ENCODE measurements at places on chromosomes 6 and 20. TPM values are rescaled to one million over a fixed set of nuclear protein-coding genes. Genes with fewer than 3 reads are reported as not detected.

RAET1E gene
- not detected for polyA plus RNA-seq

MYBL2 gene
- 1.7 TPM for polyA plus RNA-seq

GJA1 gene
- 261 TPM for polyA plus RNA-seq

NOX3 gene
- not detected for polyA plus RNA-seq

DNAH8 gene
- polyA plus RNA-seq, result not detected

TREML4 gene
- not detected for polyA plus RNA-seq

PRR3 gene
- polyA plus RNA-seq, result 27.3 TPM

TRIM10 gene
- polyA plus RNA-seq, result not detected

SRSF12 gene
- 0.04 TPM for polyA plus RNA-seq

DDO gene
- polyA plus RNA-seq, result 0.67 TPM
